ENCODE measurements at places on chromosomes 1 and 21.

DNA sequence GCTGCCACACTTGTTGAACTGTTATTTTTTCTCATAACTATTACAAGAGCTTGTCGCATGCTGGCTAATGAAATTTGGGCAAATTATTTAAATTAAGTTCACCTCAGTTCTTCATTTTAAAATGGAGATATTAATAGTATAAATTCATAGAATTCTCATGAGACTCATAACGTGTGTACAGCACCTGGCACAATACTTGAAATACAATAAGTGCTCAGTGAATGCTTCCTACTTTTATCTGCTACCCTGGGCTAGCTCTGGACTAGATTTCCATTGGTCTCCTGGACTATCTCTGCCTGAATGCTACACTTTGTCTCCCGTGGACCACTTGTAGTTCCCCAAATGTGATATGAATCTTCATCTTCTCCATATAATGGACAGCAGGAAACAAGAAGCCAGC is 919 bp downstream of the SLAMF6 start:
- no peak for DNase-seq

DNA sequence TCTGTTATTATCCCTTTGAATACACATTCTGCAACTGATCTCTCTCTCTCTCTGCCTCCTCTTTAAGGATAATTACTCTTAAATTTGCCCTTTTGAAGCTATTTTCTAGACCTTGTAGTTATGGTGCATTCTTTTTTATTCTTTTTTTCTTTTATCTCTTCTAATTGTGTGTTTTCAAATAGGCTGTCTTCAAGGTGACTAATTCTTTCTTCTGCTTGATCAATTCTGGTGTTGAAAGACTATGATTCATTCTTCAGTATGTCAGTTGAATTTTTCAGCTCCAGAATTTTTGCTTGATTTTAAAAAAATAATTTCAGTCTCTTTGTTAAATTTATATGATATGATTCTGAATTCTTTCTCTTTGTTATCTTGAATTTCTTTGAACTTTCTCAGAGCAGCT is 95.6 kb upstream of the GPR52 start:
- no peak for DNase-seq

DNA sequence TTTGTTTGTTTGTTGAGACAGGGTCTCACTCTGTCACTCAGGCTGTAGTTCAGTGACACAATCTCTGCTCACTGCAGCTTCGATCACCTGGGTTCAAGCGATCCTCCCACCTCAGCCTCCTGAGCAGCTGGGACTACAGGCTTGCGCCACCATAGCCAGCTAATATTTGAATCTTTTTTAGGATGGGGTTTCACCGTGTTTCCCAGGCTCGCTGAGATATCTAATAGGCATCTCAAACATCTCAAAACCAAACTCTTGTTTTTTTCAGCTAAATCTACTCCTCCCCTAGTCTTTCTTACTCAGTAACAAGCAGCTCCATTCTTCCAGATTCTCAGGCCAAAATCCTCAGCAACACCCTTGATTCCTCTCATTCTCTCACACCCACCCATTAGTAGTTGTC is 22.0 kb upstream of the SRRM1 start:
- no peak for DNase-seq

DNA sequence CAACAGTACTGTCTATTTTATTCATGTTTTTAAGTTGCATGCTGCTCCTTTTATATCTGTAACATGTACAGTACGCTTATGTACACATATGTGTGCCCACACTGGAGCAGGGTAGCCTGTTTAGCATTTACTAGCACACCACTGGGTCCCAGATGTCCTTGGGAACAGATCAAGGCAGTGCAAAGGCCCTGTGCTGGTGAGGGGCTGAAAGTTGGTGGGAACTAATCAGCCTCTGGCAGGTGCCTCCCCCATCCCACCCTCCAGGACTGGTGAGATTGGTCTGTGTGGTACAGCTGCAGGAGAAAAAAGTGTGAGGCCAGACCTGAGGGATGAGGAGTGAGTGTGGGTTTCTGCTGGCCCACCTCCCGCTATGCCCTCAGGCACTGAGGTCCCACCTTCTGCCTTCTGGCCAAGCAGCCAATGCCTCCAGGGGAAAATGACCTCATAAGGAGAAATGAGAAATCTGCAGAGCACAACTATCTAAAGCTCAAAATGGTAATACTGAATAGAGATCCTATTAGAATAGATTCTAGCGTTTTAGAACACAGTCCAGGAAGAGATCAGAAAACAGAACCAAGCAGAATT is 58.9 kb downstream of the POFUT2 start:
- DNase-seq: no peak

DNA sequence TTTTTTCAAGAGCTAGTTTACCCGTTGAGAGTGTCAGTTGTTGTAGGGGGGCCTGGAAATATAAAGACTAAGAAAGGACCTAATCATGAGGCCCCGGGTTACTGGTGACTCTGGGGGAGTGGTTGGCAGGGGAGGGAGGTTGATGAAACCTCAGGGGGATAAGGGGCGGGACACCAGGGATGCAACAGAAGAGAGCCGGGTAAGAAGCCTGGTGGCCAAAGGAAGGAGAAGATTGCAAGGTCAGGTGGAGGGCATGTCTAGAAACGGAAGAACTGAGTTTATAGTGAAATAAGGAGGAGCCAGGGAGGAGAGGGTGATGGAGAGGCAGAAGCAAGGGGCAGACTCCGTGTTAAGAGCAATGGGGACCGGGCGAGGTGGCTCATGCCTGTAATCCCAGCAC is 12.5 kb upstream of the SPOCD1 start:
- peak; percentile 74 for DNase-seq

- DNase-seq: peak; percentile 23
These were observed 138.2 kb downstream of the COL24A1 start for GRCh38 chr1:86018283-86018923.

GRCh38 chr1:206821493-206821892 is 43.9 kb upstream of the IL20 start:
- DNase-seq: no peak

- no peak for DNase-seq
These were observed 286.0 kb downstream of the ADGRL2 start for GRCh38 chr1:82086739-82087138.

Measured in Jurkat, Clone E6-1 (cell line).